Spinal cord (tissue), 10 donors: ENCODE measurements at places on chromosomes 3 and 15. TPM values are rescaled to one million over a fixed set of nuclear protein-coding genes. Genes with fewer than 3 reads are reported as not detected.

GRCh38 chr15:68082735-68083134 is 28.6 kb downstream of the PIAS1 start:
- DNase-seq = no peak

- DNase-seq = no peak
Measured at GRCh38 chr3:130519754-130520153, 2.8 kb downstream of the COL6A6 start.

GRCh38 chr3:185328324-185329004 is 34.5 kb upstream of the MAP3K13 start:
- no peak for DNase-seq

Gene TRH
- 7.0 TPM for total RNA-seq

Gene INO80
- total RNA-seq = 27.8 TPM

GRCh38 chr3:130654091-130654490 is 92.5 kb downstream of the PIK3R4 start:
- no peak for DNase-seq

DNA sequence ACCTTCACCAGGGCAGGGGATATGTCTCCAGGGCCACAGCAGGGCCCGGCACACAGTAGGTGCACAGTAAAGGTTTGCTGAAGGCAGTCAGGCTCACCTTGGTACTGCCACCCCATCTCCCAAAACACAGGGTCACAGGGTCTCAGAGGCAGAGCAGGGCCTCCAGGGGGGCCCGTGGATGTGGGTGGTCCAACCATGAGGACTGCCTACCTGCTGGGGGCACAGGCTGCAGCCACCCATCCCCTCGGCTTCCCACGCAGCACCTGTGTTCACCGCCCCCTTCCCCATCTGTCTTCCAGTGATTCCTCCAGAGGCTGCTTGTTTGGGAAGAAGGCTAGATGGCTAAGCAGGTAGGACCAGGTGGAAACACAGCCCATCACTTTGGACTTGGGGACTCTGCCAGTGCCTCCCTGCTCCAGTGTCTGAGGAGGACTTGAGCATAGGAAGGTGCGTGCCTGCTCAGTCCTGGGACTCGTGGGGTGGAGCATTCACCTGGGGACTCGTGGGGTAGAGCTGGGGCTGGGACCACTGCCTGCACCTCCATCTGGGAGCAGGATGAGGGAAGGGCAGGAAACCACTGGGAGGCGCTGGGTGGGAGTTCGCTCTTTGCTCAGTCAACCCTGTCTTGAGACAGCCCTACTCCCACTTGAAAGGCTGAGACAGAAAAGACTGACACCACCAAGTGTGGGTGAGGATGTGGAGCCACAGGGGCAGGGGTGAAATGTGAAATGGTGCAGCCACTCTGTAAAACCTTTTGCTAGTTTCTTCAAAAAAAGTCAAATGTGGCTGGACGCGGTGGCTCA is 18.8 kb upstream of the PLXND1 start:
- no peak for DNase-seq

DNA sequence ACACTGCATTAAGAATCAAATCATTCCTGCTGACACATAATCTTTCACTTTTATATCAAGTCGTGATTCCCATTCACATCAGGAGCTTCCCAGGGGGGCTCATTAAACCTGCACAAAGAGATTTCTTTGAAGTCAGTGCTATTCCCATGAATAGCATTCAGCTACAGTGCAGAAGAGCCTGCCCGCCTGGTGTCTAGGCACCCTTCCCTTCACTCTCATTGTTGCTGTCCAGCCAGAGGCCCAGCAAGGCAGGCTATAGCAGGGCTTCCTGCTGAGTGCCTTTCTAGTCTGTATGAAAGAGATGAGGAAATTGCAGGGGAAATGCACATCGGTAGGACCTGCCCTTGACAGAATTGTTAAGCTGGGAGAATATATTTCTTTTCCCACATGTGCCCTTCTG is 4.5 kb upstream of the GJD2 start:
- DNase-seq = no peak

Gene C3orf49
- not detected for total RNA-seq

DNA sequence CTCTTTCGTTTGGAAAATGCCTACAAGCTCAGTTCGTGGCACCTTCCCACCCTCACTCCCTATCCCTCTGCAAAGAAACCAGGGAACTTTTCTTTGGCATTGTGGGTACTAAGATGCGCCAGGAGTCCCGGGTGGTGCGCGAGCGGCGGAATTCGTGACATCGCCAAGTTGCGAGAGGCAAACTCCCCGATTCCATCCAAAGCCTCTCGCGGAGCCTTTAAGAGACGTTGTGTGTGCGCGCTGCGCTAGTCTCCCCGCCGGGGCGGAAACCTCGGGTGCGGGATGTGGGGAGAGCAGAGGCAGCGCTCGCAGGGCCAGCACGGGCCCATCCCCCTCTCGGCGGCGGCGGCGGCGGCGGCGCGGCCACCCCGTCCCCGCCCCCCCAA is 443 bp upstream of the NR2F2 start:
- no peak for DNase-seq

Gene WDR72
- total RNA-seq = 0.10 TPM

GRCh38 chr15:56732886-56733135 is 498 bp downstream of the ZNF280D start:
- DNase-seq = no peak
